MV-4-11 (cell line): ENCODE measurements at places on chromosomes 13 and 19.

DNA sequence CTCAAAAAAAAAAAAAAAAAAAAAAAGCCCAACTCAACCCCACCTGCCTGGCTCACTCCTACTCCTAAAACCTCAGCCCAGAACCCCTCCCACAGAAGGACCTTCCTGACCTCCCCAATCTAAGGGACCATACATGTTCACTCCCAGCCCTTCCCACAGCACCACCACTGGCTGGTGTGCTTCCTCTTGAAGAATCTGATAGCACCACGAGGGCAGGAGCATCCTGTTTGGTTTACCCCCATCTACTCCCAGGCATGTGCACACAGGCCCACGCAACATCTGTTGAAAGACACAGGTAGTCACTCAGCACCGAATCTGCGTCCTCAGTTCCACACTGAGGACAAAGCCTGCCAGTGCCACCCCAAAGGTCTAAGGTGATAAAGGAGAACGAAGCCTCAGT, 8.2 kb downstream of the LATS2 start:
- DNase-seq: no peak

GRCh38 chr19:43372462-43372861, 19.0 kb downstream of the CD177 start:
- DNase-seq: peak; percentile 97

DNA sequence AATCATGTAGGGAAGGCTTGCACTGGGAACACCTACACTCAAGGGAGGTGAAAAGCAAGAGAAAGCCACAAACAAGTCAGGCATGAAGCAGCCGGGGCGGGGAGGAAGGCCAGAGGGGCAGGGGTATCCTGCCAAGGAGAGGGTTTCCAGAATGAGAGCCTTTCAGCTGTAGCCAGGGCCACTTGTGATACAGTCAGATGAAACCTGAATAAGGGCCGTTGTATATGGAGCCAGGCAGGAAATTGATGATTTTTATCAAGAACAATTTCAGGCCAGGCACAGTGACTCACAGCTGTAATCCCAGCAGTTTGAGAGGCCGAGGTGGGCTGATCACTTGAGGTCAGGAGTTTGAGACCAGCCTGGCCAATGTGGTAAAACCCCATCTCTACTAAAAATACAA, 4.4 kb downstream of the TRPM4 start:
- DNase-seq: no peak

- no peak for DNase-seq
These were observed 4.7 kb downstream of the PTBP1 start for GRCh38 chr19:801861-802497.

GRCh38 chr13:22176968-22177520, 506.2 kb downstream of the FGF9 start:
- DNase-seq: no peak

GRCh38 chr13:95323930-95324662, 22.8 kb upstream of the ABCC4 start:
- DNase-seq: no peak
